Testis (tissue), 5 donors: ENCODE measurements at places on chromosomes 16 and 17. TPM values are rescaled to one million over a fixed set of nuclear protein-coding genes. Genes with fewer than 3 reads are reported as not detected.

RPL26 gene
- total RNA-seq: 769 TPM

KCNAB3 gene
- 4.3 TPM for total RNA-seq

ZNF286A gene
- 21.1 TPM for total RNA-seq

TSPAN10 gene
- 1.2 TPM for total RNA-seq

P2RX5 gene
- 2.0 TPM for total RNA-seq

UBB gene
- 1,859 TPM for total RNA-seq

DNA sequence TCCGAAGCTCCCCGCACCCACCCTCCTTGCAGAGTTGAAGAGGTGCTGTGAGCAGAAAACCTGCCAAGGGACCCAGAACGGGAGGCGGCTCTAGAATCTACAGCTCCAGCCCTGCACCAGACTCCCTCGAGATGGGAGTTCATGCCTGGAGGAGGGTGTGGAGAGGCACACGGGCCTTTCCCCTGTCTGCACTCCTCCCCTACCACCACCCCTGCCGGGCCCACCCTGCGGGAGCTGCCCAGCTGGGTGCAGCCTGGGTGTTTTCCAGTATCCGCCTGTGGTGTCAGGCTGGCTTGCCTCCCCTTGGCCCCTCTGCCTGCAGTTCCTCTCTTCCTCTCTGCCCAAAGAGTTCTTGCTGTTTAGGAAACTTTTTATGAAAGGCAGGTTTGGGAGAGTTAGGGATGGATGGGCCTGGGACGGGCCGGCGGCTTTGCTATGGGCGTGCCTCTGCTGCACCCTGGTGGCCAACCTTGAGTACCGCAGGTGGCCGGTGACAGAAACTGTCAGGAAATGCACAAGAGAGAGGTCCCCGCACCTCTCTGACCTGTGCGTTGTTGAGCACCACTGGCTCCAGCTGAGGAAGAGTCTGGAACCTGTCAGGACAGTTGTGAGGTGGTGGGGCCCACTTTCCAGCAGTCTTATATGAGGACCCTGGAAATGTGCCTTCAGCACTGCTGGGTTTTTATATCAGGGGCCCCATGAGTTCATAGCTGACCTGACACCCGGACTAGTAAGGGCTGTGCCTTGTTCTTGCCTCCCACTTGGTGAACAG lies 354.1 kb downstream of the SEC14L1 start:
- DNase-seq: peak; percentile 90

GRCh38 chr17:29578626-29579485 lies 10.4 kb downstream of the TP53I13 start:
- no peak for DNase-seq

- DNase-seq: peak; percentile 30
These were observed 3.8 kb downstream of the NKIRAS2 start for GRCh38 chr17:42023524-42024349.

DNA sequence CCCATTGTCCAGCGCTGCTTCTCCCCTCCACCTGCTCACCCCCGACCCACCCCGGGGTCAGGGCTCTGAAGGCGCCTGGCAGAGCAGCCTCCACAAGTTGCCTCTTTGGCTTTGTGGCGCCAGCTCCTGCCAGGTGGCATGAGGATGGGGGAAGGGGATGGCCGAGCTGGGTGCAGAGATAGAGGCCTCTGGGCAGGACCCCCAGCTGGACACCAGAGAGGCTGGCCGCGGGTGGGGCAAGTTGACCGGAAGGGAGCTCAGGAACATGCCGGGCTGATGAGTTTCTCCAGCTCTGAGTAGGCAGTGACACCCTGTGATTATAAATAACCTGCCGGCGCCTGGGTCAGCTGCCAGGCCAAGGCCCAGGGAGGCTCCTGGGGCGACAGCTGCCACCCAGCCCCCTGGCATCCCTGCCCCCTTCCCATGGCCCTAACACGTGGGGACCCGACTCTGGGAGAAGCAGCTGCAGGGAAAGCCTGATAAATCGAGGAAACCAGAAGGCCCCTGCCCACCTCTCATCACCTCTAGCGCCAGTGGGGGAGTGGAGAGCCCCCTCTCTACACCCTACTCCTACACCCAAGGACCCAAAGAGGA lies 729 bp downstream of the P2RX5 start:
- no peak for DNase-seq

GRCh38 chr16:30409125-30410060 lies 2.0 kb downstream of the ZNF771 start:
- DNase-seq: peak; percentile 93

DNA sequence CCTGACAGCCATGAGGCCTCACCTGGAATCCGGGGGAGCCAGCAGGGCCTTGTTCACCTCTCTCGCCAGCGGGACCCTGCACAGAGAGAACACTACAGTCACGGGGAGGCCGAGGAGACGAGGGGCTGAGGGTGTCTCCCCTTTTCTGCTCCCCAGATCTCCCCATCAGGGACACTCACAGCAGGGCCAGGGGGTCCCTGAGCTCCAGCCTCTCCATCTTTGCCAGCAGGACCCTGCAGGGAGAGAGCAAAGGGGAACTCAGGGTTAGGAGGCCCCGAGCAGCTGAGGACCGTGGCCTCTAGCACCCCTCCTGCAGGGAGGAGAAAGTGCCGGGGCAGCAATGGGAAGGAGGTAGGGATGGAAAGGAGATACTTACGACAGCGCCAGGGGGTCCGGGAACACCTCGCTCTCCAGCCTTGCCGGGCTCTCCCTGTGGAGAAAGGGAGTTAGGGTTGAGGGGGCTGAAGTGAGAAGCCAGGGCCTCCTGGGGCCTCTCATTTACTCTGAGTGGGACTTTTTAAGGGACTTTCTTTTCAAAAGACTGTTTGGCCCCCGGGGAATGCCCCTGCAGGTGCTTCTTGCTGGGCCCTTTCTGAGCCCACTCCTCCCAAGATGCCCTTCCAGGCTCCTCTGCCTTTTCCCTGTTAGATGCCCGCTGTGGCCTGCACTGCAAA lies 8.7 kb downstream of the COL1A1 start:
- no peak for DNase-seq

- DNase-seq: peak; percentile 65
These were observed 4.5 kb downstream of the C17orf50 start for GRCh38 chr17:35765086-35765710.

- no peak for DNase-seq
These were observed 4.2 kb downstream of the LYRM9 start for GRCh38 chr17:27888945-27889344.

- DNase-seq: no peak
These were observed 679.3 kb upstream of the EEF2KMT start for GRCh38 chr16:5776876-5777275.

- DNase-seq: no peak
These were observed 692.5 kb downstream of the TOX3 start for GRCh38 chr16:51854401-51854951.

GRCh38 chr16:67764158-67764667 lies 42.1 kb downstream of the RANBP10 start:
- DNase-seq: no peak

DNA sequence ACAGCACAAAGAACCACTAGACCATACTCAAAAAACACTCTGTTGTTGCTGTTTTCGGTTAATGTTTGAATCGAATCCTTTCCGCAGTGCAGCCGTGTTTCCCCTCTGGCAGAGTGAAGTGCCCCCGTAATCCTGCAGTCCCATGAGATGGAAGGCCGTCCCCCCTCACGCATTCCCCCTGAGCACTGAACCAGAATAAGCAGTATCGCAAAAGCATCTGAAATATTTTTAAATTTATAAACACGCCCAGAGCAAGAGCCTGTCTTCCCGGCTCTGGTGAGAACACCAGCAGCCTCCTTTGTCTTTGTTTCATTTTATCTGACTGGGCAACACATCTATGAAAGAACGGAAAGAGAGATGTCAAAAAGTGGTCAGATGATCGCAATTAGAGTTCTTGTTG lies 121.0 kb upstream of the ADAMTS18 start:
- no peak for DNase-seq

- DNase-seq: no peak
These were observed 186.4 kb downstream of the BCAS3 start for GRCh38 chr17:60863892-60864707.

DNA sequence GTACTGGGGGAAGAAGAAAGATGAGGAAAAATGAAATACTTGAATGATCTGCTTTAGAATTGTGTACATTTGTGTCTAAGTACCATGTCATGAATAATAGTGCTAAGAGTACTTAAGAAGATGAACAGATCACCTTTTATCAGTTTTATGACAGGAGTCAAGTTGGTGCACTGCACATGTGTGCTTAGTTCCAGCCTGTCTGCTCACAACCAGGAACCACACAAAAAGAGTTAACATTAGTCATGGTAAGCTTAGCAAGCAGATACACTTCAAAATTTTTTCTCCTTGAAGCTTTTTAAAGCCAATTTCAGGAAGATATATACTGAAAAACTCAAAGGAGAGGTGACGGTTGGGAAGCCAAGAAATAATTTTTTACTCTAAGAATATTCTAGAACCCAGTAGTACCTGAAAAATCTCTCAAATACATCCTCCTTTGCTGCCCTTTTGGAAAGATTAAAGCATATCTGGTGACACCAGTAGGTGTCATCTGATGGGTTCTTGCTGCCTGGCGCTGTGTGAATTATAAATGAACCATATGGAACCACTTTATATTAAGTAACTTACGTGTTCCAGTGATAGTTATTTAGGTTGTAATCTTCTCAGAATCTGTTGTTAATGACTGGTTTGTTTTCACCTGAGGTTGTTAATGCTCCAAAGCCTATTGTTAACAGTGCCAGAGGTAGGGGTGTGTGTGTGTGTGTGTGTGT lies 93.4 kb downstream of the MSI2 start:
- DNase-seq: no peak

DNA sequence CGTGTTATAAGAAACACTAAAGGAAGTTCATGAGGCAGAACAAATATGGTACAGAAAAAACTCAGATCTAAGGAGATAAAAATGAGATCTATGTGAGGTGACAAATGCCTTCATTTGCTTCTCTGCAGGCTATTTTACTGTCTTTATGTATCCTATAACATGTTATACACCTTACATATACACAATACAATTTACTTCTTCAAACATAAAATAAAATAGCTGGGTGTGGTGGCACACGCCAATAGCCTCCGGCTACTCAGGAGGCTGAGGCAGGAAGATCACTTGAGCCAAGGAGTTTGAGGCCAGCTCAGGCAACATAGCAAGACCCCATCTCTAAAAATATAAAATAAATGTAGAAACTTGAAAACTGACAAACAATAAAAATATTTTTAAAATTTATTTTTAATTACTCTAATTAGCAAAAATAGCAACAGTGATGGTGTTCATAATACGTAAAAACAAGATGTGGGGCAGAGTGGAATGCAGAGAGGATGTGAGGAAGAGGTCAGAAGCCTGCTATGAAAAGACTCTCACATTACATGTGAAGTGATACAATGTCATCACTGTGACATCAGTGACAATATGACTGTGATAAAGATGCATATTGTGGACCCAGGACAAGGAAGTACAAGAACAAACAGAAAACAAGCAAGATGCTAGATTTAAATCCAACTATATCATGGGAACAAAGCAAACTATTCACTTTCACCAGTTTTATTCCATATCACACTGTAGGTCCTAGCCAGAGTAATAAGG lies 31.0 kb downstream of the VPS53 start:
- DNase-seq: no peak

- peak; percentile 40 for DNase-seq
These were observed 754 bp upstream of the SLFN11 start for GRCh38 chr17:35373984-35374765.

DNA sequence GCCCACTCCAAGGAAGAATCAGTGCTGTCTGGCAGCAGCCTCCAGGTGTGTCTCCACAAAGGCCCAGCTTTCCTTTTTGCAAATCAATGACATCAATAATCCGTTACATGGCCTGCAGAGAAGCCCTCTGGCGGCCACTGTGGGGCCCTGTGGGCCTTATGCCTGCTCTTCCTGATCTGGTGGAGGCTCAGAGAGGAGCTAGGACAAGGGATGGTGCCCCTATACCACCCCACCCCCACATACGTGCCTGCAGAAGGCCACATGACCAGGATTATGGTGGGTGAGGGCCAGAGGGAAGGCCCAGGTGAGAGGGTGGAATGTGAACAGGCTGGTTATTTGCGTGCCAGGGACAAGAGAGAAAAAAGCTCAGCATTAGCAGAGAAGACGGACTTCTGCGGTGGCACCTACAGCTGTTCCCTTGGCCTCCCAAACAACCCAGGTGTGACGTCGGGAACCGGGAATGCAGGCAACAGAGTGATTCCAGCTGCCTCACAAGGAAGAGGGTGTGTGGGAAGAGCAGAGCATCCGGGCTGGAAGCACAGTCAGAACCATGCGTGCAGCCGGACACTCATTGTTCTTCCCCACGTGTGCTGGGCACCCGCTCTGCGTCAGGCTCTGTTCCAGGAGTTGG lies 22.5 kb downstream of the EIF4A3 start:
- DNase-seq: peak; percentile 21

- DNase-seq: no peak
These were observed 31.3 kb upstream of the ABCC3 start for GRCh38 chr17:50603340-50603739.

DNA sequence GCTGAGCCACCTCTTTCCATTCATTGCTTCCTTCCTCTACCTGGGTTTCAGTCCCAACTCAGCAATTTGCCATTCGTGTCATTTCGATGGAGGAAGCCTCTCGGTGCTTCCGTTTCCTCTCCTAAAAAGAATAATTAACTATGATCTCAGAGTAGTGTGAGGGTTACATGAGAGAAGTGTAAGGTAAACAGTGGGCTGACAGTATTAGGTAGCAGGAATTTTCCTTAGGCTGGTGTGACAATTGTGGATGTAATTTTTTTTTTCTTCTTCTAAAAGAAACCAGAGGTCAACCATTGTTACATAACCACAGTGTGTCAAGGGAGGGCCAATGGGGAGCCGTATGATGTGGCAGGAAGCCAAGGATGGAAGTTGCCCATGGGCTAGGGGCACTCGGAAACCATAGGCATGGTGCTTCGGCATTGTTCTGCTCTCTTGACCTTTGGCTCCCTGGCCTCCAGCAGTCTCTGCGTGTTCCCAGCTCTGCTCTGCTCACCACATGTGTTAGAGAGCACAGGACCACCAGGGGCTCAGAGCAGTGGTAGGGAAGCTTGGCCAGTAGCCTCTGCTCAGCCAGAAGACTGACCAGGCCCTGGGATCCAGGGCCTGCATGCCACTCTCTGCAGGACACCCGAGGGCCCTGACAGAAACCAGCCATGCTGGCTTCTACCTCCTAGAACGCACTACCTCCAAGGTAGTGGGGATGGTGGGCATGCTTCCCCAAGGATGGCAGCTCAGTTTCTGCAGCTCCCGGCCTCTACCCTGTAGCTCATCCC lies 2.0 kb upstream of the TOP2A start:
- no peak for DNase-seq

DNA sequence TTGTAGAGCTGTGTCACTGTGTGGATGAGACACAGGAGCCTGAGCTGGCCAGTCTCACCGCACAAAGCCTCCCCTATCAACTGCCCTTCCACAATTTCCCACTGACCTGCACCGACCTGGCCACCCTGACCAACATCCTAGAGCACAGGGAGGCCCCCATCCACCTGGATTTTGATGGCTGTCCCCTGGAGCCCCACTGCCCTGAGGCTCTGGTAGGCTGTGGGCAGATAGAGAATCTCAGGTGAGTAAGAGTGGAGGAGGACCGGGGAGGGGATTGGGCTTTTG lies 37.4 kb downstream of the NLRC5 start:
- DNase-seq: no peak

DNA sequence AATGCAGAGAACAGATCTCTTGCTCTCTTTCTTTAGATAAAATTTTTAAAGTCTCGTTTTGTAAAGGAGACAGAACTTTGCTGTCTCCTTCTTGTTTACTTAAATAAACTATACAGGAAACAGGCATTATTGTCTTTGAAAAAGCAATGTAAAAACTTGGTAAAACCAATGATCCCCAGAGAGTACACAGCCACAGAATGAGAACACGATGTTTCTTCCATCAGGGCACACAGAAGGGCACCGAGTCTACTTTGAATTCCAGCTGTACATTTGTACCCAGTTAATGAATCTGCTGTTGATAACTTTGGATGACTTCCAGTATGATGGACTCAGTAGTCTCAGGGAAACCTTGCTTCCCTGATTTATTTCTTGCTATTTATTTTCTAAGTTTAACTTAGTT lies 8.1 kb upstream of the TMEM100 start:
- no peak for DNase-seq

- DNase-seq: no peak
These were observed 44.3 kb downstream of the HOXB1 start for GRCh38 chr17:48486557-48486956.
